Activated T-cell treated with anti-CD3 and anti-CD28 coated beads for 4 hours (primary cell): ENCODE measurements at places on chromosomes 16 and 17.
A peak's percentile ranks its signal among the peaks of the same experiment; 100 is the strongest.

- DNase-seq: peak; percentile 62
These were observed 8.0 kb downstream of the ST3GAL2 start for GRCh38 chr16:70430667-70431536.

DNA sequence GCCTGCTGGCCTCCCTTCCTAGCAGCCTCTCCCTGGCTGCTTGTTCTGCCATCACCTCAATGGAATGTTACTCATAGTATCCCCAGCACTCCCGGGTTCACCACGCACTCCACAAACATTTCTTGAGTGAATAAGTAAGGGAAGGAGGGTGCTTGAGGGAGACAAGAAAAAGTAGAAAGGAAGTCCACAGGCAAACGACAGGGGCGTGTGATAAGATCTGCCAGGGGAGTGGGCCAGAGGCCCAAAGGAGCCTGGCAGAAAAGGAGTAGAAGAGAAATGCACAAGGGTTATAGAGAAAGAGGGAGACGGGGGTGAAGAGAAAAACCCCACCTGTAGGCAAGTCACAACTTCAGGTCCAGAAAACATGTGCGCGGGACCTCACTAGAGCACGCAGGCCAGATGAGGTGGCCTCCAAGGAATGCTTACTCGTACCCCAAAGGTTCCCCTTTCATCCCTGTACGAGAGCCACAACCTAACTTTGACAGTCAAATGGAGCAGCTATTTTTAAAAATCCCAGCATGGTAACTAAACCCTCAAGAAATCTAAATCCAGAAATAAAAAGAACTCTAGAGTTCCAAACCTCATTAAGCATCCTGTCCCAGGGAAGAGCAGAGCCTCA is 6.6 kb downstream of the ZDHHC7 start:
- DNase-seq: no peak

DNA sequence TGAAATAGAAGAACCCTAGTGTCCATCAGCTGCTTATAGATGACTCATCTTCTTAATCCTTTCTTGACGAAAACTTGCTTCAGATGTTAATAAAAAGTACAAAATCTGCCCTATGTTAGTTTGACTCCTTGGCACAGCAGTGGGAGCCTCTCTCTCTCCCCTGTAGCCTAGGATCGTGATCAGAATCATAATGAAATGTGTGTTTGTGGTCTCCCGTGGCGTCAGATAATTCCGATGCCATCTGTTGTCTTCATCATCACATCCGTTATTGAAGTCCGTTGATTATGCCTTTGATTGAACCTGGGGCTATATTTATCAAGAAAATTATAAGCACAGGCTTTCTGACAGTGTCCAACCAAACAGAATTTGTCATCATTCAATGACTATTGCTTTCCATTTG is 102.5 kb downstream of the BMERB1 start:
- no peak for DNase-seq

DNA sequence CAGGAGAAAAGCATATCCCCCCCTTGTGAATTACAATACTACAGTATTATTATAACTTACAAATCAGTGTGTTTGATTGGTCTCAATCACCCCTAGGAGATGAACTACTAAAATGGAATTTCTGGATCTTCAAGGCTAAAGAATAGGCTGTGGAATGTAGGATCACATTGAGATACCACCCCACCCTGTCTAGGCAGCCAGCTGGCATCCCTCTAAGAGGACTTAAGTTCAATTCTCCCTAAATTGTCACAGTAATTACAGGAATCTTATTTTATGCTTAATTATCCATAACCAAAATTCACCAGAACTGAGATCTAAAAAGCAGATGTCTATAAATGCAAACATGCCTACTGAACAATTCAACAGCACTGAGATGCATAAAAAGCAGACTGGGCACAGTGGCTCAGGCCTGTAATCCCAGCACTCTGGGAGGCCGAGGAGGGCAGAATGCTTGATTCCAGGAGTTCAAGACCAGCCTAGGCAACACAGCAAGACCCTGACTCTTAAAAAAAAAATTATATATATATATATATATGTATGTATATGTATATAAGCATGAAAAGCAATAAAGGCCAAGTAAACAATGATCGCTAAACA is 12.0 kb downstream of the AP1G1 start:
- no peak for DNase-seq

DNA sequence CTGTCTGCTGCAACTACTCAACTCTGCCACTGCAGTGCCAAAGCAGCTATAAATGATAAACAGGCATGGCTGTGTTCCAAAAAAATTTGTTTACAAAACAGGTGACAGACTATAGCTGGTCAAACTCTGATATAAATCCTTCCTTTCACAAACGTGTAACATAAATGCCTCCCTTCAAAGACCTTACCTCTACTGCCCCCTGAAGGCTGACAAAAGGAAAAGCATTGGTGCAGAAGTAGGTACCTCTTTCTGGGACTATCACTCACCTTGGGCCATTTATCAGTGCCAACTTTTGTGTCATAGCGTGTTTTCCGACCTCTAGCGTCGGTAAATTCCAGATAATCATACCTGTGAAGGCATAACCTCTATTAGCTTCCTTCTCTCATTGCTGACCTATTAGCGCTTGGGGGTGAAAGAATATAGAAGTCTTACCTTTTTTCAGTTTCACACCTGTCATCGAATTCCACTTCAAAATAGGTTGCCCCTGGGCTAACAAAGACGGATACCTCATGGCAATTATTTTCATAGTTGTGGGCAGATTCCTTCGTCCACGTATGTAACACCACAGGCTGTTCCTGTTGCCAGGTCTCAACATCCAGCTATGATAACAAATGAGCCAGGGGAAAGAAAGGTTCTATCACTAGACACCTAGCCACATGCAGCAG is 67.9 kb downstream of the ZZEF1 start:
- DNase-seq: no peak

- DNase-seq: no peak
These were observed 172.2 kb downstream of the SEC14L1 start for GRCh38 chr17:77312786-77313599.

- peak; percentile 38 for DNase-seq
These were observed 910 bp downstream of the ITGAL start for GRCh38 chr16:30473231-30474073.
